ENCODE measurements at places on chromosomes 5 and 9.

- DNase-seq: no peak
These were observed 28.1 kb downstream of the DYNC2I2 start for GRCh38 chr9:128628471-128629048.

GRCh38 chr9:93645149-93645889, 68.9 kb downstream of the PHF2 start:
- no peak for DNase-seq

DNA sequence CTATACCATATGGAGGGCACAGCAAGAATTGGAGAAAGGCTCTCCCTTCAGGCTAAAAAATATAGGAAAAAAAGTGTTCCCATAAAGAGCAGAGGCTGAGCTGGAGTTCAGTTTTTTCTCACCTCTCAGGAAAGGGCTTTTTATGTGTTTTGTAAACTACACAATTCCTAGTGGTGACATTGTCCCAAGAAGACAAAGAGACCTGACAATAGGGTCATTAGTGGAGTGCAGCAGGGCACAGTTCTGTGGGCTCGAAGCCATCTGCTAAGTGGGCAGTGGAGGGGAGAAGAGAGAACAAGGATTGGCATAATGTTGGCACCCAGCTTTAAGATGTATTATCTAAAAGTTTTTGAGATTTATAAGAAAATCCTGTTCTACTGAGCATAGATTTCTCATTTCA, 162.5 kb downstream of the HCN1 start:
- DNase-seq: no peak

GRCh38 chr5:89830691-89831090, 578.9 kb downstream of the CETN3 start:
- DNase-seq: no peak

DNA sequence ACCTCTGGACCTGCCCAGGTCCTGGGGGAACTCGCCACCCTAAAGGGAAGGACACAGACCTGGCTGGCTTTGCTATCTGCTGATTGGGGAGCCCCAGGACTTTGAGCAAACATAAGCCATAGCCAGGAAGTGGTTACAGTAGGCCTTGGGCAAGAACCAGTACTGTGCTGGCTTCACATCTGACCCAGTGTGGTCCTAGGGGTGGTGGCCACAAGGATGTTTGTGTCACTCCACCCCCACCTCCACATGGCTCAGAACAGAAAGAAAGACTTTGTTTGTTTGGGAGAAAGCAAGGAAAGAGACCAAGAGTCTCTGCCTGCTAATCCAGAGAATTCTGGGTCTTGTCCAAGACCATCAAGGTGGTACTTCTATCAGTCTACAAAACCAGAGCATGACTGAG, 334.2 kb downstream of the SPOCK1 start:
- DNase-seq: no peak

DNA sequence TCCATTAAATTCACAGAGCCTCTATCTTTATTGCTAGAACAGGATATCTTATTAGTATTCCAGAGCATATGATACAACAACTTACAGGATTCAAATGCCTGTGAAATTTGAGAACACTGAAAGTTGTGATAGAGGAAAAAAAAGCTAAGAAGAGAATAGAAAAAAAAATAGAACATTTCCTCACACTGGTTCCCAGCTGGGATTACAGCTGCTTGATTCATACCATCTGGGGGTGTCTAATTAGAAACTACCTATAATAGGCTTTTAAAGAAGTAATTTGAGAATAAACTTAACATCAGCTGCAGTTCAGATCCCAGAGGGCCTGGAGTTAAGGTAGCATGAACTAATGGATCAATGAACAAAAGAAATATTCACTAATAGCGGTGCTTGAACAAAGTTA, 922.0 kb downstream of the CDH12 start:
- no peak for DNase-seq

DNA sequence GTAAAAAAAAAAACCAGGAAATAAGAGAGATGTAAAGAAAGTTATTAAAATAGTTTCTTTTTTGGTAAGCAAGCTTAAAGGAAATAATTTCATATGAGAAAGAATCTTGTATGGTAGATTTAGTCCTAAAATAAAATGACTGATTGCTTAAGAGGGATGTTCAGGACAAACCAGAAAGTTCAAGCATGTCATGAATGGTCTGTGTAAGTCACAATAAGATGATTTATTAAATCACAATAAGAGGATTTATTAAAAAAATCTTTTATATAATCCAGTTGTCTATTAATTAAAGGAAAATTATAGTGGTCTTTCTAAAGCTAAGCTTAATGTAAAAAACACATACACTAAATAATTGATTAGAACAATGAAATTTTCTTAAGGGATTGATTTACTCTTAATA, 91.8 kb upstream of the OR13F1 start:
- no peak for DNase-seq
